ENCODE measurements at places on chromosomes 7 and 10.

- no peak for DNase-seq
These were observed 26.9 kb downstream of the VPS41 start for GRCh38 chr7:38881947-38882684.

- DNase-seq: no peak
These were observed 84.6 kb upstream of the UNC5B start for GRCh38 chr10:71127773-71128172.

DNA sequence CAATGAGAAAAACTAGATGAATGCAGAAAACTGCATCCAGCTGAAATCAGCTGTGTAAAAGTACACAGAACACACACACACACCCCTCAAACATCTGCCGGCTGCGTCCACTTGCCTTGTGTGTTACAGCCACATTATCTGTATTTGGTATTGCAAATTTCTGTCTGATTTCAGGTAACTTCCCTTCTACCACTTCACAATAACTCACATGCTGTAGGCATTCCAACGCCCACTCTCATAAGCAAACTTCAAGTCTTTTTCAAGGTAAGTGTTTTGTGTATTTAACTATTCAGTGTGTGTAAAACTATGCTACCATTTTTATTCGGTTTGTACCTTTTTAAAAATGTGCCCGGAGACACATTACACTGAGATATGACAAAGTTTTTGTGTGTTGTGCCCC, 594.2 kb downstream of the SORCS1 start:
- no peak for DNase-seq

DNA sequence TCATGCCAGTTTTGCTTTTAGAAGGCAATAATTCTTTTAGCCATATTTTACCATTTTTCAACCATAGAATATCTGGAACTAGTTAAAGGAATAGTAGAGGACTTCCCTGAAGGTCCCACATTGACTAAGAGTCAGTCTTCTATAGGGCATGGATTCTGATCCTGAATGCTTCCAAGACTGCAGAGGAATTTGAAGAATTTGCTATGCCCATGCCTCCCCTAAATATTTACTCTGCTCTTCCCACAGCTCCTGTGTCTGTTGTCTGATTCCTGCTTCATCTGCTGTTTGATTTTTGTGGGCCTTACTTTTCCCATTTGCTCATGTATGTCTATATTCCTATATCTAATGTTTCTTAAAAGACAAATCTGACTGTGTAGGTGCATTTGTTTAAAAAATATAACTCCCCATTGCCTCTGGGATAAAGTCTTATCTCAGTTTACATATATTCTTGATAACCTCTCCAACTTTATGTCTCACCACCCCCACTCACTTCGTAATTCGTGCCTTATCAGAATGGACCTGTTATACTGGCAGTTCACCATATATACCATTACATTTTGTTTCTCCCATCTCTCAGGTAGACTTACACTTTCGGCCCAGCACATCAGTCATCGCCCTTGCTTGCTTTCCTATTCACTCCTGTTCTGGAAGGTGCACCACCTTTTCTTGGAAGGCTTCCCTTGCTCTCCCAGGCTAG, 33.9 kb downstream of the LRRC4 start:
- no peak for DNase-seq

GRCh38 chr7:5217851-5218331, 27.9 kb downstream of the WIPI2 start:
- DNase-seq: no peak

DNA sequence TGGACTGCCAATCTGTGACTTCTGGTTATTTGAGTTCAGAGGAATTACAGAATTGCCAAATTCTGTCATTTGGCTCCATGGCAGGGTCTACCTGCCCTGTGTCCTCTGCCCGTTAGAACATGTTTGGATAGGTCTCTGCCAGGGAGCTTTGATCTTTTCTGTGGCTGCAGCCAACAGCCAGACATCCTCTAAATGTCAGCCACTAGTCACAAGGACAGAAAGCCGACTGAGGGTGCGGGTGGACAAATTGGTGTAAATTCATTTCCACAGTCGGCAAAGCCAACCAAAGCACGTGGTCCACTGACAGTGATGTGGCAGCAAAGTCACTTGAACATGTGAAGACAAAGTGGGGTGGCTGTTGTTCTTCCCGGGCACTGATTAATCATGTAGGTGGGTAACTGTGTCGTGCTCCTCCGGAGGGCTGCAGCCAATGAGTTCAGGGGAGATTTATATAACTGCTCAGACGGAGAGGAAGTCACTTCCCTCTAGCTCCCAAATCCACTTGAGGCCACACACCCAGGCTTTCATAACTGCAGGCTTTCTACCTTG, 26.7 kb upstream of the CAMK1D start:
- no peak for DNase-seq

- DNase-seq: no peak
These were observed 66.8 kb upstream of the COL13A1 start for GRCh38 chr10:69734797-69735468.

- DNase-seq: no peak
These were observed 62.4 kb downstream of the PRKAG2 start for GRCh38 chr7:151814400-151815009.

DNA sequence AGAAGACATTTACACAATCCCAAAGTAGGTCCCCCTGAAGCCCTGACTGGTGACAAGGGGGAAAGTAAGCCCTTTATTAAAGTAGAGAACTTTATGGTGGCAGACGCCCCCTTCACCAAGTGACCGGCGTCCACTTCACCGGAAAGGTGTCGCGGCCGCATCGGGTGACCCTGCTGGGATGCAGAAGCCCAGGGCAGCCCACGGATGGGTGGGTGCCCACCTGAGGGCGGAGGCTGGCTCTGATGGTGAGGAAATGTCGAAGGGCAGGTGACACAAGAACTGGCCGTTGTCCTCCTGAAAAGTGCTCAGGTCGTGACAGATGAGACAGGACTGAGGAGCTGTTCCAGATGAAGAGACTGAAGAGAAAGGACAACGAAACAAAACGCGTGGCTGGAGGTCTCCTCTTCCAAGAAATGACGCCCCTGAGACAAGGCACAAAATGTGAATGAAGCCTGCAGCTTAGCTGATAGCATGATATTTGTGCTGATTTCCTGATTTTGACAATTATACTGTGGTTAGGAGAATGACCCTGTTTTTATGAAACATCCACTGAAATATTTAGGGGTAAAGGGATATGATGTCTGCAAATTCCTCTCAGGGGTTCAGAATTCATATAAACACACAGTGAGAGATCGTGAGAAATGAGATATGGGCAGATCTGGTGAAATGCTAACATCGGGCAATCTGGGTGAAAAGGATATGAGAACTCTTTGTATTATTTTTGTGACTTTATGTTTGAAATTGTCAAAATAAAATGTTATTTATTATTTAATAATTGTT, 123.9 kb downstream of the PRKAG2 start:
- no peak for DNase-seq

DNA sequence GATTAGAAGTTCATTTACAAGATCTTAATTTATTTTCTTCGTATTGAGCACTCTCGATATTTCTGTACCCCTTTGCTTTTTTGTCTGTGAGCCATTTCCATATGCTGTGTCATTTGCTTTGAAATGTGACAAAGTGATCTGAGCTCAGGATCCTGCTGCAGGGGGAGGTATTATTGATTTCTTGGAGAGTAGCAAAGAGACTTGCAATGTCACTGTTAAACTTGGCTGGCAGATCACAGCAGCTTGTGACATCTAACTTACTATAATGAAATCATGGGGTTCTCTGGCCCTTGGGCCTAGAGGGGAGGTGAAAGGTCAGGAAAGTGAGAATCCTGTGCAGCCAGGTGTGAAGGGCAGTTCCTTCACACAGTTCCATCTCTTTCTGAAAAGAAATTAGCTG, 923.4 kb downstream of the REEP3 start:
- DNase-seq: no peak

- no peak for DNase-seq
These were observed 16.9 kb downstream of the KCNMA1 start for GRCh38 chr10:77620731-77621130.

GRCh38 chr7:114303301-114303700, 111.3 kb upstream of the FOXP2 start:
- DNase-seq: no peak

DNA sequence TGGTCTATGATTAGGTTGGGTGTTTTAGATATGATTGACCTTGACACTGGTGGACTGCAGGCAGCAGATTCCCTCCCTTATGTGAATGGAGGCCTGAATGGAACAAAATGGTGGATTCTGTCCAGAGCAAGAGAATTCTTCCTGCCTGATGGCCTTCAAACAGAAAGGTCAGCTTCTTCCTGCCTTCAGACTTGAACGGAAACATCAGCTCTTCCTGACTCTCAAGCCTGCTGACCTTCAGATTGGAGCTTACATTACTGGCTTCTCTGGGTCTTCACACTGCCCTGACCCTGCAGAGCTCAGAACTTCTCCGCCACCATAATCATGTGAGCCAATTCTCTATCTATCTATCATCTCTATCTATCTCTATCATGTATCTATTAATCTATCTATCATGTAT, 111.6 kb downstream of the RAMP3 start:
- DNase-seq: no peak

DNA sequence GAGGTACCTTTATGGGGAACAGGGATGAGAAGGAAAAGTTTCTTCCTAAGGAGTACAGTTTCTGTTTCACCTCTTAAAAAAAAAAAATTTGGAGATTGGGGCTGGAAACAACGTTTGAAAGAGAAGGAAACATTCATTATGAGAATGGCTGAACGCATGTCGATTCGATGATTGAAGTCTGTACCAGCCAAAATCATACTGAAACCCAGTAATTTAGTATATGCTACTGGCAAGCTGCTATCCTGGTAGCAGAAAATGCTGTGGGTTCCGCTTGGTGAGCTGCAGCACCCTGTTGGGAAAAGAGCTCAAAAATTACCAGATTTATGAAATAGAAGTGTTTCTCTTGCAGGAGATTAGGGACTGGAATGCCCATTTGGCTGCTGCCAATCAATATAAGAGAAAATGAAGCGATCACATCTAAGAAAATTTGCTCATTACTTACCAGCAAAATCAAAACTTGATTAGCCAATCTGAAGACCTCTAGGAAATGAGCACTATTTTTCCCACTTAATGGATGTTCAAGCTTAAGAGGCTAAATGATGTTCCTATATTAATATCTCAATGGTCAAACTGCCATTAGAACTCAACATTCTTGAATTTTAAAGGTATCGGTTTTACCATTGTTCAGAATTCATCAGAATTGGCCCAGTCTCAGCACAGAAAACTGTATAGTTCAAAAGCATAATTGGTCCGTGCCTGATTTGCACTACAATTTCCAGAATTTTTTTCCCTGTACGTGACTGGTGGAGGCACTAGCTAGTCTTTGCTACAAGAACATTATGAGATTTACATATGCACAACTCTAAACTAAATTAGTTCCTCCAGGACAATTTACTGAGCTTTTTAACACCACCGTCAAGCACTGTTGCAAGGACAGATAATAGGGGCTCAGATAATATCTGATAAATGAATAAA, 1.2 kb upstream of the ITGB1 start:
- no peak for DNase-seq

DNA sequence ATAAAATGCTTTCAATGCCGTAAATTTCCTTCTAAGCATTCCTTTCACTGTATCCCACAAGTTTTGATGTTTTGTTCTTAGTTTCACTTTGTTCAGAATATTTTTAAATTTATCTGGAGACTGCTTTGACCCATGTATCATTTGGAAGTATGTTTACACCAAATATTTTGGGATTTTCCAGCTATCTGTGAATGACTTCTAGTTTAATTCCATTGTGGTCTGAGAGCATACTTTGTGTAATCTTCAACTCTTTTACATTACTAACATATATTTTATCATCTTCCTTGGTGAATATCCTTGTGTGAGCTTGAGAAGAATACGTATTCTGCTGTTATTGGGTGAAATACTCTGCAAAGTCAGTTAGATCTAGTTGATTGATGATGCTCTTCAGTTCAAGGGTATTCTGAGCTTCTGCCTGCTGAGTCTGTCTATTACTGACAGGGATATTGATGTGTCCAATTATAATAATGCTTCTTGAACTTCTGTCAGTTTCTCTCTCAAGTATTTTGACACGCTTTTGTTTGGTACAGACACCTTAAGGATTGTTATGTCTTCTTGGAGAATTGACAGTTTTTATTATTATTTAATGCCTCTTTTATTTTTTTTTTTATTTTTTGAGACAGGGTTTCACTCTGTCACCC, 31.6 kb downstream of the MKLN1 start:
- DNase-seq: no peak

- DNase-seq: no peak
These were observed 266.6 kb downstream of the HDAC9 start for GRCh38 chr7:18762189-18762588.

DNA sequence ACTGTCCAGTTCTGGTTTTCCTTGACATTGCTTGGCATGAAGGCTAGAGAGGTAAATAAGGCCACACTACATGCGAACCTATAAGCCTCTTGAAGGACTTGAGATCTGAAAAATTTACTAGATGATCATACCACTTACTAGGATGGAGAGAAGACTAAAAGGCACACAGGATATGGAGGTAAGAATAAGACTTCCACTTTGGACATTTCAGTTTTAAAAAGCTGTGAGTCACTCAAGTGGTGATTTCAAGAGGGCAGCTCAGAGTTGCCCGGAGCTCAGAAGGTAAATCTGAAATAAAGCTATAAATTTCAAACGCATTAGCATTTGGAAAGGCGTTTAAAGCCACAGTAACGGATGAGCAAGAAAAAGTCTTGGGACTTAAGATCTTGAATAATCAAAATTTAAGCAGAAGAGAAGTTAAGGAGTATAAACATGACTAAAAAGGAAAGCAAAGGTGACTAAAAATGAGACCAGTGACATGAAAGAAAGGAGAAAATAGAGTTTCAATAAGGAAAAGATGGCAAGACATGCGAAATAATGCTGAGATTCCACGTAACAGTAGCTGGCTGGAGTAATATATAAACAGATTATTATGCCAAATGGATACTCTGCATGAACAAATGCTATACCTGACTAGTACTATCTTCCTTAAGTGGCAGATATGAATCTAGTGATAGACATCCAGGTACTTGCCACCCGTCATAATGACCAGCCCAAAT, 68.3 kb downstream of the SNX13 start:
- no peak for DNase-seq

DNA sequence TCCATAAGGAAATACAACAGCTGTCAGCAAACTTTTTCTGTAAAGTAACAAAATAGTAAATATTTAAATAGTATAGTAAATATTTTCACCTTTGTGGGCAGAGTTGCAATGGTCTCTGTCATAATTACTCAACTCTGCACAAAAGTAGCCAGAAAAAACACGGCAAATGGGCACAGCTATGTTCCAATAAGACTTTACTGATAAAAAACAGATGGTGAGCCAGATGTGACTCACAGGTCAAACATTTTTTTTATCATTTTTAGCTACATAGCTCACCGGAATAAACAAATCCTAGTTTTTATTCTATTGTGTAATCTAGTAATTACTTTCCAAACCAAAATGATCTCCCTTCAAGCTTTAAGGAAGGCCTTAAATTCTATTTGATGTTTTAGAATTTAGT, 55.3 kb downstream of the NCAPG2 start:
- no peak for DNase-seq

DNA sequence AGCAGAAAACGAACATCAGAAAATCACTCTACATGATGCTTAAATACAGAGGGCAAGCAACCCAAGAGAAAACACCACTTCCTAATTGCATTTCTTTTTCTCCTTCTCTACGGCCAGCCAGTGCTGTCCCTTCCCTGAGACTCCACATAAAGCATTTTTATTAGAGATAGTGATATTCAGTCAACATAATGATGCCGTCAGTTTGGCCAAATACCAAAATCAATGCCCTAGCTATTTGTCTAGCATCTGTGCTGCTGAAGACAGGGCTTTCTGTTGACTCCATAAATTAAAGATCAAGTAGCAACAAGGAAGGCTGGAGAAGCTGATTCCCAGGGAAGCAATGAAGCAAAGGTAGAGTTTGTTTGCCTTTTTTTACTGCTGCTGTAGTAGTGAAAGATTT, 1024.9 kb downstream of the REEP3 start:
- DNase-seq: no peak

- DNase-seq: no peak
These were observed 68.1 kb downstream of the TNS3 start for GRCh38 chr7:47513741-47514241.
